Stimulated activated CD4-positive, alpha-beta T cell treated with anti-CD3 and anti-CD28 coated beads, Interleukin-4, amount 100 ng/mL, for 1 hour (primary cell): ENCODE measurements at places on chromosomes 13 and 19.

DNA sequence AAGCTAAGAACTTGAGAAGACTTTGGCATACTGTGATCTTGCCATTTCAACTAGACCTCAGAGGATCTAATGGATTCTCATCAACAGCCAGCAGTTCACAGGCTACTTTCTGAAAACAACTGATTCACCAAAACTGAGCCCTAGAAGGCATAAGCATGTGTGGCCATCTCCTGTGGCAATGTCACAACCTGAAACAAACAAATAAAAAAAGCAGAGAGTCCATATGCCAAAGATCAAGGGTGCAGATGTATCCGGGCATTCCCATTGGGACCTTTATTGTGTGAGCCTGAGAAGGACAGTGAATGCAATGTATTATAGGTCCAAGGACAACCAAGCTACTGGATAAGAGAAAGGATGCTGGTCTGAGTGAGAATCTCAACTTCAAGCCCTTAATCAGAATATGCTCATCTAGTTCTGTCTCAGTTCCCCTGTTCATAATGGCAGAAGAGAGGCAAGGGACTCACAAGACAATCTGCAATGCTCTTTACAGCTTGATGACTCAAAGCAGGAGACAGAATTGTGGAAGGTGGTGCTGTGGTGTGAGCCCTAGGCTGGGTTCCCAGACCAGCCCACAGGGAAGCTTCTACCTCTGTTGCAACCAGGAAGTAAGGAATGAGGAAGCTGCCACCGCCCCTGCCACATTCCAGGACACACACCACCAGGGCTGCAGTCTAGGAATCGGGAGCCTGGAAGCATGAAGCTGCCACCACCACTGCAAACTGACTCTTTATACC, 133.7 kb downstream of the RAP2A start:
- no peak for DNase-seq

DNA sequence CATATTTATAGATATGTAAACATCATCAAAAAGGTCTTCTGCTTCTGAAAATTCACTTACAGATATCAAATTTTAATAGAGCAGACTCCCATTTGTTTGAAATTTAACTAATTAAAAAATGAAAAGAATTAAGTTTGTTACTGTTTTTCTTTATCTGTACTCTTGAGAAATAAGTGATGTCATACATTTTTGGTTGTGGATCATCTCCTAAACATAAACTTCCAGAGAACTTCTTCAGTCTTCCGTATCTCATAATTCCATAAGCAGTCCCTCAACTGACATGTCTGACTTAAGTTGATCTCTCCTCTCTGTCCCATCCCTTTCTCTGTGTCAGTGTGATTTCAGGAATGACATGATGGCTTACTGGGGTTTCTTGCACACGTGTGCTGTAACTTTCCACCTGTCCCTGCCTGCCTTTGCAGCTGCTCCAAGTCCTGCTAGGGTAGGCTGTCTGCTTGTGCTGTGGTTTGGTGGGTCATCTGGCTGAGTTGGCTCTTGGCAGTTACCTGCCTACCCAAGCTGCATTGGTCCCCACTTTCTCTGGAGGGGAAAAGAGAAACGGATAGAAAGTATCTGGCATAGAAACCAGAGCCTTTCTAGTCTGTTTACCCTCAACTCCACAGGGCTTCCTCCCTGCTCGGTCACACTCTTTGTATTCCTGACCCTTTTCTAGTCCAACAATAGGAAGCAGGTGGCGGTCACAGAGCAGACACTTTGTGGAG, 127.1 kb downstream of the GGACT start:
- no peak for DNase-seq

DNA sequence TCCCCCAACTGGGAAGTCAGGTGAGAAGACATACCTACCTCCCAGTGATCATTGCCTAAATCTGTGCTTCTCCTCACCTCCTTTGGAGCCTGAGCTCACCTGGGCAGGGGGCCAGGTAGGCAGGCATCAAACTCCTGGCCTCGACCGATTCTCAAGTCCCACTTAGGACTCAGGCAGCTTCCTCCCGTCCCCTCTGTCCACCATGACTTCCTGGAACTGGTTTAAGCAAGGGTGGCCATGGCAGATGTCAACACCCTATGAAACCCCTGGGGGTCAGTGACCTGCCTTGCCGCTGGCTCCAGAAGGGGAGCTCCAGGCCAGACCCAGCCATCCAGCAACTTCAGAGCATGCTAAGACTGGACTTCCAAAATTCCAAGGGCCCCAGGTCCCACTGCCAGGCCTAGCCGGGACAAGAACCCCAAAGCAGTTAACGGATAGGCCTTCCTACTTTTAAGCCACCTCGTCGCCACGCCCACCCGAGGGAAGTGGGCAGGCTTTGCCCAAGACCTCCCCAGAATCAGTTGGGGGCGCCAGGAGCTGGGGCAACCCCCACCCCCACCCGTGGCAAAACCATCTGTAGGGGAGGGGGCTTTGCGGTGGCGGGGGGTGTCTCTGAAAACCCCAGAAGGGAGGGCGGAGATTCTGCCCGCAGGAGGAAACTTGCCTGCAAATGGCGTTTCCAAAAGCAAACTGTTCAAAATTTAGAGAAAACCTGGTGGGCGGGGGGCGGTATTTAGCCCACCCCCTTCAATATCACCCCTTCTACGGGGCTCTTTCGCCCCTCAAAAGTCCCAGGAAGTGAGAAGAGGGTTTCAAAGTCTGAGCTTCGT, 657 bp downstream of the PLIN3 start:
- peak; percentile 56 for DNase-seq

GRCh38 chr19:18428787-18429674, 8.9 kb downstream of the ISYNA1 start:
- peak; percentile 70 for DNase-seq

DNA sequence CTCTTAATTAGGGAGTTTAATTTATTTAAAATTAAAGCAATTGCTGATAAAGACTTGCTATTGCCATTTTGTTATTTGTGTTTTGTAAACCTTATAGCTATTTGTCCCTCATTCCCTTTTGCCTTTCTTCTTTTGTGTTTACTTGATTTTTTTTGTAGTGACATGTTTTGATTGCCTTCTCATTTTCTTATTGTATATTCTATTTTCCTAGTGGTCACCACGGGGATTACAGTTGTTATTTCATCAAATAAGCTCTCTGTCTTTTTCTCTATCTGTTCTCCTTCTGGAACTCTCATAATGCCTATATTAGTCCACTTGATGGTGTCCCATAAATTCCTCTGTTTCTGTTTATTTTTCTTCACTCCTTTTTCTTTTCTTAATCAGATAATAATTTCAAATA, 64.4 kb upstream of the FRY start:
- DNase-seq, result no peak

DNA sequence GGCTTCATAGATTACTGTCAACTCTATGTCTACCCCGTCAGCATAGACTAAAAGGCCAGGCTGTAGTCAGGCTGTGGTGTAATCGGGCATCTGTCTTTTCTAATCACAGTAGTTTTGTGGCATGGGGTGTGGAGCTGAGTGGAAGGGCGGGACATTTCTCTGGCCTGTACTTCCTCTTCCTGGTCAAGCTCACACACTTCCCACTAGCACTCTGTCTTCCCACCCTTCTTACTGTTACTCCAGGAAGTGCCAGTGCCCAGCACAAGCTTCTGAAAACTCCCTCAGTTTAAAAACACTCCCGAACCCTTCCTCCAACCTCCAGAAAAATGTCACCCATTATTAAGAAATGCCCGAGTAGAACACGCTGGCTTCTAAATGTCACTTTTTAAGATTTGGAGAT, 229.8 kb downstream of the KLF5 start:
- DNase-seq, result no peak
